ENCODE measurements at places on chromosomes 2 and 18.
A peak's percentile ranks its signal among the peaks of the same experiment; 100 is the strongest.

GRCh38 chr2:10441948-10442347 is 6.2 kb downstream of the ODC1 start:
- no peak for DNase-seq

DNA sequence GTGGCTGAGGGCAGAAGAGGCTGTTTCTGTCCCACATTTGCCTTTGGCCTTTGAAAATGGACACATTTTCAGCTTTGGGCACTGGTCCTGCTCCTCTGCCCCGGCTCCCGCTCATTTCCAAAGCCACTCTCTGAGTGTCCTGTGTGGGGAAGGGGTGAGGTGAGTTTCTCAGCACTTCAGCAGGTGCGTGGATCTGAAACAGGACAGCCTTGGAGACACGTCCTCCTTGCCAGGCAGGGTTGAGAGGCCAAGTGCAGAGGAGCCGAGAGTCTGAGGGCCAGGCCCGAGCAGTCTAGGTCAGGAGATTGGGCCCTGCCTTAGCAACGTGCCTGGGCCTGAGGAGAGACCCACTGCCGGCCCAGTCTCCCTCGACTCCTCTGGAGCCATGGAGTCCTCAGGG is 21.9 kb upstream of the ALPI start:
- no peak for DNase-seq

GRCh38 chr2:122098306-122098705 is 342.9 kb downstream of the TSN start:
- DNase-seq: peak; percentile 32

DNA sequence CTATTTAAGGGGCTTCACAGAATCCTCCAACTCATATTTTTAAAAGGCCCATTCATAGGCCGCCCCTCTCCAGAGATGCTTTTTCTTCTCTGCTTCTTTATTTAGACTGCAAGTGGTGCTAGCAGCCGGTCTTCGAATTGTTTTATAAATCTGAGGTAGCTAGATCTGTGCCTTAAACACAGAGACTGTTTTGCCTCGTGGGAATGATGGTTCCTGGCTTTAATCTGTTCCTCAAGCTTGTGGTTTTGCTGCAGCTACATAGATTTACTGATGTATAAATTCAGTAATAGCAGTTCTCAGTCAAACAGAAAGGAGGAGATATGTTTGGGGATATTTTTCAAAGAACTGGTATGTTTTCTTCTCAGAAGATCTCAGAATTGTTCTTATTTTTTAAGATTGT is 45.3 kb downstream of the TNFRSF11A start:
- no peak for DNase-seq

DNA sequence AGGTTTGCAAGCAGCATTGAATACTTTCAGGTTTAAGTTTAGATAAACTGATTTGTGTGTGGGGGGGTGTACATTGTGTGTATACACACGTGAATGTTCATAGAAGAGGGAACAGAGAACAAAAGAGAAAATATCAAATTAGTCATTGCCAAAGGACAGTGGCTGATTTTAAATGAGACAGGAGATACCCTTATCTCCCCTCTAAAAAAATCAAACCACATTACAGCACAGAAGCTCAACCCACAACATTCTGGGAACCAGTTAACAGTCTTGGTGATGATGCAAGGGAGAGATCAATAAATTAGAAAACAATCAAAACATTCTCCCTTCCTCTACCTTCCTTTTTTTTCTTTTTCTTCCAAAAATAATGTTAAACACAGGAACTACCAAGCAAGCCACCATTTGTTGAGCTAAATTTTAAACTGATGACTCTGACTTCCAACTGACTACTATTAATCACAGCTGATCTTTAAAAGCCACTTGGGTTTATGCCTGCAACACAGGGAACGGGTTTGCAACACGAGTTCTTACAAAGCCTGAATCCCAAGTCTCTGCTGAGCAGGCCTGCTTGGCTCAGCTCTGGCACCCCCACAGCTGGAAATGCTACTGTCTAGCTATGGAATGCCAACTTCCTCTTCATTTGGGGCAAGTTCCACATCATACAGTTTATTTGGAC is 119.2 kb upstream of the ACVR1C start:
- peak; percentile 95 for DNase-seq

DNA sequence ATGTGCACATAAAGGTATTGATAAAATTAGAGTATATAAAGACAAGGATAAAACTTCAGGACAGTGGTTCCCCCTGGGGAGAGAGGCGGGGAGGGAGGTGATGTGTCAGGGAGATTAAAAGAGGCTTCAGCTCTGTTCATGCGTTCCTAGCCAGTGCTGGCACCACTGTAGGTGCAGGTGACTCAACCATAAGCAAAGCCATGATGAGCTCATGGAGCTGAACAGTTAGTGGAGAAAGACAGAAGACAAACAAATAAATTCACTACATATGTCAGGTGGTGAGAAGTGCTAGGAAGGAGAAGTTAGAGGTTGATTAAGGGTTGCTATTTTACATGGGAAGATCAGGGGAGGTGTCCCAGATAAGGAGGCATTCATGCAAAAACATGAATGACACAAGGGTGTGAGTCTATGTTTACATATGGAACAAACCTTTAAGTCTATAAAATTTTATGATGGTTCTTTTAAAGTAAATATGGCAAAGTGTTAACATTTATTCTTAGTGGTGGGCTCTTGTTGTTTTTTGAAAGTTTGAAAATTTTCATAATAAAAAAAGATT is 136.0 kb downstream of the ANKRD44 start:
- DNase-seq: no peak

DNA sequence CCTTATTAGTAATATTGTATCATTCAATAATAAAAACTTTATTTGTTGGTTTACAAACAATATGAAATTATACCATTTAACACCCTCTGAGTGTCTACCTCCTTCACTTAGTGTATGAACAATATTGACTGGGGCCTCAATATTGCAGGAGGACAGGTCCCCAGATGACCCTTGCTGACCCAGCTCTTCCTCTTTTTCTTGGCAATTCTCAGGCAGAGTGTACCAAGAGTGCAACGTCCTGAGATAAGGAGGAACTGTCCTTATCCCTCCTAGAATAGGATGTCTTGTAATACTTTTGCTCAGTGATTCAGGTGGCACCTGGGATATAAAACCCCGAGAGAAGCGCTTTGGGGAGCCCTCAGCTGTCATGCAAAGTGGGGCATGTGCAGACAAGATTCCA is 76.8 kb downstream of the PLA2R1 start:
- DNase-seq: no peak
